ENCODE measurements at places on chromosomes 16 and 17.

GRCh38 chr17:35774499-35774898 is 13.8 kb downstream of the C17orf50 start:
- DNase-seq = no peak

GRCh38 chr17:2707721-2708584 is 3.6 kb downstream of the CLUH start:
- no peak for DNase-seq

DNA sequence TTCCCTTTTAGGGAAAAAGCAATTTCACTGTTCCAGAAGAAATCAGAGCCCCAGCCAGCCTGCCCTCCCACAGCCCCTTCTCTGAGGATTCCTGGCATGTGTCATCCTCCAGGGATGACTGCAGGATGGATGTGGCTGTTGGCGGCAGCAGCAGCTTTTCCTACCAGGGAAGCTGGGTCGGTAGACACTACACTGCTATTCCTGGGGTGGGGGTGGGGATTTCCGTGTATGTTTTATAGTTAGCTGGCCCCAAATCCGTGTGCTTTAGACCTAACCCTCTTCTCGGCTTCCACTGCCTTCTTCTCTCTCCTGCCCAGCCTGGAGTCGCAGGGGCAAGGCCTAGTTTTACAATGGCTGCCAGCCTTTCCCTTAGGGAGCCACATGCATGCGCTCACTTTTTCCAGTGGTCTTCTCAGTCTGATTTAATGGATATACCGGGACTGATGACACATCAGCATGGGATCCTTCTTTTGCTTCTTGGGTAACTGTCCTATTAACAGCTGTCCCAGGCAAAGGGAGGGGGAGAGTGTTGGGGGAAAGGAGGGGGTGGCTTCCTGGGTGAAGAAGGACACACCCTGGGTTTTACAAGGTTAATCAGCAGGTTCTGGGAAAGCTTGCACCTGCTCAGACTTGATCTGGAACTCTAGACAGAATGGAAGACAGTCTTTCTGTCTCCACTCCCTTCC is 2.7 kb upstream of the NFE2L1 start:
- DNase-seq = no peak

- DNase-seq = no peak
Observed at GRCh38 chr17:35749560-35750412, 3.3 kb downstream of the GAS2L2 start.

DNA sequence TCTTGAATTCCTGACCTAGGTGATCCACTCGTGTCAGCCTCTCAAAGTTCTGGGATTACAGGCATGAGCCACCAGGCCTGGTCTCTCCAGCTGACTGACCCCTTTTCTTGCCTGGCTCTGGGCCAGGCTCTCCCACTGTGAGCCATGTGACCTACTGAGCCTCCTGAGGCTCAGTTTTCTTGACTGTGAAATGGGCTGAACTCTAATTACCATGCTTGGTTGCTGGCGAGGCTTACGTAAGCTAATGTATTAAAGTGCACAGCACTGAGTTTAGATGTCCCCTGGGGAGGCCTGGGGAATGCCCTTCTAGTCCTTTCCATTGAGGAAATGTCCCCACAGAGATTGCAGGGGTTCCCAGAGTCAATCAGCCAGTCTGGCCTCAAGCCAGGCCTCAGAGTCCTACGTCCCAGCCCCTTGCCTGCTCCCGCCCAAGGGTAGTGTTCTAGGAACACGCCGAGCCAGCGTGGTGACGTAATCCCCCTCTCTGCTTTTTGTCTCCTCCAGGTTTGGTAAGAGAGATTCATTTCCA is 45.8 kb upstream of the LGALS9 start:
- DNase-seq = no peak

- DNase-seq = no peak
Observed at GRCh38 chr17:68522266-68522665, 10.0 kb downstream of the PRKAR1A start.

GRCh38 chr16:6863135-6863534 is 469.5 kb upstream of the RBFOX1 start:
- peak; percentile 15 for DNase-seq

- no peak for DNase-seq
Observed at GRCh38 chr17:74467221-74467951, 952 bp downstream of the CD300A start.
